ENCODE measurements at places on chromosomes 6 and 20. TPM values are rescaled to one million over a fixed set of nuclear protein-coding genes. Genes with fewer than 3 reads are reported as not detected.

Gene PPIL6
- total RNA-seq: 3.5 TPM

Gene UBD
- not detected for total RNA-seq

Gene NRSN1
- total RNA-seq: not detected

Gene ENTPD6
- 127 TPM for total RNA-seq

Gene ARMH2
- total RNA-seq: not detected

Gene GSTA3
- total RNA-seq: not detected

Gene SLC12A5
- 2.6 TPM for total RNA-seq

Gene OPRM1
- not detected for total RNA-seq

Gene AHI1
- total RNA-seq: 18.0 TPM

Measured in left cardiac atrium (tissue), 4 donors.